ENCODE measurements at places on chromosomes 7 and 10.

- no peak for DNase-seq
Observed at GRCh38 chr7:3721422-3721821, 420.4 kb downstream of the SDK1 start.

GRCh38 chr10:72445851-72446250, 91.1 kb upstream of the DNAJB12 start:
- DNase-seq = no peak

GRCh38 chr10:114363745-114364454, 40.4 kb downstream of the AFAP1L2 start:
- no peak for DNase-seq

DNA sequence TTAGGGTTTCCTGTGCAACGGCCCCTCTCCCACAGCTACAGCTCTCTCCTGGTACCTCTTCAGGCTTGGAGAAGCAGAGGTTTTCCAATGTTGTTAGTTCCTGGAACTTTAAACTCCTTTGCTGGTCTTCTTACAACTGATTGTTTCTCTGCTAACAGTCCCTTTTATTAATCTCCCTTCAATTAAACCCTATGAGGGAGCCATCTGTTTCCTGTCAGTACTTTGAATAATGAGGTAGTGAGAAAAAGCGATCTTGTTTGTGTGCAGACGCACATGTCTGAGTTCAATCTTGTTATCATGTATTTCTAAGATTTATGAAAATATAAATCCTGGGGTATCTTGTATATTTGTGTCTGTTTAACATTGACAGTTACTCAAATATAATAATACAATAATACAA, 102.4 kb downstream of the MDFIC start:
- no peak for DNase-seq

DNA sequence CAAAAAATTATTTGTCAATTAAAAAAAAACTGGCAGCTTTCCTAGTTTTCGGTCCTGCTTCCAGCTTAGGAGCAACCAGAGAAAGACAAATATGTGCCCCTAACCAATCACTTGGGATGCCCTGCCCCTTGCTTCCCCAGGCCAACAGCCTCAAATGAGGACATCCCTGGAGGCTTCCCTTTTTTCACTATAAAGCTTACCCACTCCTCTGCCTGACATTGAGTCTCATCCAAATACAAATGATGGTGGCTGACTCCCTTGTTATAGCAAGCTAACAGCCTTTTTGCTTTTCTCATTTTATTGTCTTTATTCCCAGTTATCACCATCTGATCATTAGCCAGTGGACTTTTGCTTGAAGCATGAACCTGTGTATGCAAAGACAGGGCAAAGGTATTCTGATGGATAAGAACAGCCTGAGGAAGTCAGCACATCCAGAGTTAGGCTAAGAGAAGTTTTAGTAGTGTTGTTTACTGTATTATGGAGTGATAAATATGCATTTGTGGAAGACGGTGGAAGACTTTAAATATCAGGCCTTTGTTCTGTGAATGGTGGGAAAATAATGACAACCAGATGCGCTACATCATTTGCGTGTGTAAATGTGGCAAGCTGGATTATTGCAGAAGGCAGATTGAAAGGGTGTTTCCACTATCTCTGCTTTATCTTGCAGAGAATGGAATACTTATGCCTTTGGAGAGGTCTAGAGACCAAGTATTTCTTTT, 1.7 kb upstream of the CCM2 start:
- no peak for DNase-seq

- DNase-seq = no peak
Observed at GRCh38 chr7:90594751-90595317, 1.3 kb upstream of the CDK14 start.

- no peak for DNase-seq
Observed at GRCh38 chr10:129193148-129193547, 273.9 kb upstream of the MGMT start.

GRCh38 chr7:55624813-55625212, 52.5 kb upstream of the VOPP1 start:
- no peak for DNase-seq

DNA sequence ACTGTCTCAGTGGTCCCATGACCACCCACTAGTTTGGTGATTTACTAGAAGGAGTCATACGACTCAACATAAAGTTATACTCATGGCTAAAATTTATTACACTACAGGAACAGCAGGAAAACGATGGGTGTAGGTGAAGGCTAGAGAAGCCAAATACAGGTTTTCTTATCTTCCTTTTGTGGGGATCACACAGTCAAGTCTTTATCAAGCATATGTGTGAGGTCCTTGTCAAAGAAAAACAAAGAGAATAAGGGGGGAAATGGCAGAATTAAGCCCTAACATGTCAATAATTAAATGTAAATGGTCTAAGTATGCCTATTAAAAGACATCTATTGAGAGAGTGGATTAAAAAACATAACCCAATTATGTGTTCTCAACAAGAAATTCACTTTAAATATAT, 47.8 kb upstream of the UBN2 start:
- no peak for DNase-seq

DNA sequence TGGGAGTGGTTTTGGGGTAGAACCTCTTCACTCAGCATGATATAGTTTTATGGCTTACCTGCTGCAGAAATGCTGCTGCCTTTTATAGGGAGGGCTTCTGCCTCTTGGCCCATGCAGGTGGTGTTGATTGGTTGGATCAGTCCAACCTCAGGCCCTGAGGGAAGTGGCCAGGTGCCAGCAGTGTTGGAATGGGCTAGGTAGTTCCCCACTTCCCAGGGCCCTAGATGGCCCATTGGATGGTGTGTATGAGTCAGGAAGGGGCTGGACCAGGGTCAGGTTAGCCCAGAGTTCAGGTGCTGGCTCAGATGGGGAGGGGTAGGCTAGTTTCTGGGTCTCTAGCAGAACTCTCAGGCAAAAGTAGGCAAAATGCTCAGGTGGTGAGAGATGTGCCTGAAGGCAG, 455.5 kb downstream of the CCSER2 start:
- no peak for DNase-seq

GRCh38 chr7:113204415-113204814, 86.1 kb upstream of the SMIM30 start:
- DNase-seq = no peak

DNA sequence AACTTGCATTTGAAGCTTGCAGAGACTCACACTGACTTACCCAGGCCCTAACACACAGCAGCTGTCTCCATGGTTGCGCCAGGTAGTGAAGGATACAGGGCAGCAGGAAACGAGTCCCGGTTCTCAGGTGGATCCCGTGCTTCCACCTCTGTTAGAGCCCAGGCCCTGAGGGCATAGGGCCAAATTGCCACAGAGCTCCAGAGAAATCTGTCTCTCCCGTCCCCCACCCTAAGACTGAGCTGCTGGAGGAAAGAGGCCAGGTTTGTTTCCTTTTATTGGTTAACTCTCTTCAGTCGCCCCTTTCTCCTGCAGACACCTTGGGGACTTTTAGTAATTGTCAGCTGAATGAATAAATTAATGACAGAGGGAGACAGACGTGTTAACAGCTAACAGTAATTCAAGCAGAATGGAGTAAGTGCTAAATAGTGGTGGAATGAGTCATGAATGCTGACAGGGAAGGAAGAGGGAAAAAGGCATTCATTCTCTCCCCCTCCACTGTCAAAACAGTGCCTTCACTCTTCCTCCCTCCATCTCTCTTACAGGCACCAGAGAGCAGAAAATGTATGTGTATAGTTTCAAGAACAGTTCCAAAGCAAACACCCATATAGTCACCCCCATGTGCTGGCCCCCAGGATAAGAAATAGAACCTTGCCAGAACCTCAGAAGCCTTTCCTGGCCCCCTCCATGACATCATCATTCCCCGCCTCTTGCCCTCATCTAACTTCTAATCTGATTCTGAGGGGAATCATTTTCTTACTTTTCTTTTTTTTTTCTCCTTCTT, 16.8 kb upstream of the DLG5 start:
- no peak for DNase-seq

DNA sequence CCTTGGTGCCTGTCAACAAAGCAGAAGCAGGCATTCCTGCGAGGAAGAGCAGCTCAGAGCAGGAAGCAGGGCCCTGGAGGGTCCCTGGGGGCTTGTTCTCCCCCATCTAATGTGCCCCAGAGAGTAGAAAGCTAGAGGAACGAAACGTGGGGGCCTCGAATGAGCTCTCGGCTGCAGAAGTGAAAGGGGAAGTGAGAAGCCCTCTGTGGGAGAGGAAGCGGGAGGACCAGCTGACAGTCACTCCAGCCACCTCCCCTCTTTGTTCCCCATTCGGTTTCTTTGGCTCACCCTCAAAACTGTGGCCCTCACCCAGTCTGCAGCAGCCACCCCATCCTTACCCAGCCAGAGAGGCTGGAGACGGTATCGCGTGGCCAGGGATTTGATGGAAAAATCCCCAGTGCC, 25.0 kb downstream of the C10orf105 start:
- DNase-seq = no peak

- no peak for DNase-seq
Observed at GRCh38 chr10:120260456-120260855, 196.6 kb upstream of the PLPP4 start.

GRCh38 chr7:158849768-158850544, 6.4 kb upstream of the DYNC2I1 start:
- no peak for DNase-seq

DNA sequence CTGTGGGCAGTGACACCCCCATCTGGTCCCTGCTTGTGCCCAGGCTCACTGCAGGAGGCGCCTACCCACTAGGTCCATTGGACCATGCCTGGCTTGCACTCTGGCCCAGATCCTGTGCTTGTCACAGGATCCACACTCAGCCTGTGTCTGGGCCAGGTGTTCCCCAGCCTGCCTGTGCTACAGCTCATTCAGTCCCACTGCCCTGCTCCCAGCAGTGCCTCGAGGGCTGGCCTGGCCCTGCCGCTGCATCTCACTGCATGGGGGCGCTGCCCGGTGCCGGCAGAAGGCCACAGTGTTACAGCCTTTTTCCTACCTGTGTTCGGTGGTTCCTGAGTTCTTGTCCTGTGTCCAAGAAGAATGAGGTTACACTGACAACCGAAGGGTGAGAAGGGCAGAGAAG, 21.3 kb downstream of the SDHAF3 start:
- DNase-seq = no peak

GRCh38 chr10:1739751-1740150, 2.4 kb upstream of the ADARB2 start:
- no peak for DNase-seq

- DNase-seq = peak; percentile 7
Observed at GRCh38 chr10:120336911-120337540, 120.0 kb upstream of the PLPP4 start.

DNA sequence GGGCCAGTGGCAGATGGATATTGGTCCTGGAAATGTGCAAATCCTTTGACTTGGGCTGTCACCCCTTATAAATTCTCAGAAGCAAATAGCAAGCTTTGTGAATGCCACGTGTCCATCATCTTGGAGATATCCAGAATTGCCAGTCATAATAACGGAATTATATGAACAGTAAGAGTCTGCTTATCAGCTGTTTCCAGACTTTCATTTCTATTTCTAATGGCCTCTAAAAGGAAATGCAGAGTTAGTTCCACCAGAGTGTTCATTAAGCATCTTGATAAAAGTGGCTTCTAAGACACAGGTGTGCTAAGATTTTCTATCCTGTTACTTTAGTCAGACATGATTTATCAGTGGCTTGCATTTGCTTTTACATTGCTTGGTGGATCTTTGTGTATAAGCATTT, 87.4 kb downstream of the RAMP3 start:
- no peak for DNase-seq
